ENCODE measurements at places on chromosomes 13 and 19.

GRCh38 chr19:45045671-45046353 is 7.0 kb downstream of the CLASRP start:
- no peak for DNase-seq

DNA sequence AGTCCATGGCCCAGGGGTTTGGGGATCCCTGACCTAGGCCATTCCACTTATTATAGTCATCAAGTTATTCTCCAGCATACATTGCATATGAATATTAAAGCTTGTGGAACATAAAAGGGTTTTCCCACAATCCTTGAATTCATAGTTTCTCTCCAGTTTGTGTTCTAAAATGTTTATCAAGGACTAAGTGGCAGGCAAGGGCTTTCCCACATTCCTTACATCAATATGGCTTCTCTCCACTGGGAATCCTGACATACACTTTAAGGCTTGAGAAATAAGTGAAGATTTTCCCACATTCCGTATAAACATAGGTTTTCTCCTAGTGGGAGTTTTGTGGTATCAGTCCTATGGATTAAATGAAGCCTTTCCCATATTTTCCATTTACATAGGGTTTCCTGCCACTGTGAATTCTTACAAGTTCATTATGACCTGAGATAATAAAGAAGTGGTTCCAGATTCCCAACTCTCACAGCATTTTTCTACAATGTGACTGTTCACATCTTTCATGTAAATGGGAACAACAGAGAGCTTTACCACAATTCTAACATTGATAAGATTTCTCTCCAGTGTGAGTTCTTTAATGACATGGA is 14.5 kb downstream of the ZNF426 start:
- no peak for DNase-seq

DNA sequence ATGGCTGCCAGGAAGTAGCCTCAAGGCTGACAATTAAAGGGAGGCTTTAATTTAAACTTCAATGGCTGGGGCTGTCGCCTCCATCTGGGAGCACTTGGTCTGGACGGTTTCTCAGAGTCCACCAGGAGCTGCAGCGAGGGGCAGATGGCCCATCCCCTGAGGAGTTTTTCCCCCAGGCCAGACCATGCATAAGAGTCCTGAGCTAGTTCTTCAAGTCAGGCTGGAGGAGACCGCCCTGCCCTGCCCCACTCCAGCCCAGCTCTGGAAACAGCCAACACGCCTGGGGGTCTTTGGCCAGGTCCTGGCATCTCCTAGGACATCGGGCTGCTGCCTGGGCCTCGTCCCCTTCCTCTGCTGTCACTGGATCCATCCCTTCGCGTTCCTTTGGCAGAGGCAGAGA is 5.3 kb upstream of the ACTN4 start:
- no peak for DNase-seq

GRCh38 chr19:54535601-54536000 is 33.0 kb downstream of the LAIR2 start:
- no peak for DNase-seq

- DNase-seq: no peak
Measured at GRCh38 chr19:46390121-46390858, 23.1 kb downstream of the CCDC8 start.

- no peak for DNase-seq
Measured at GRCh38 chr13:19185865-19186645, 4.4 kb upstream of the TUBA3C start.

GRCh38 chr13:26663791-26664190 is 96.8 kb downstream of the GPR12 start:
- DNase-seq: peak; percentile 56

GRCh38 chr13:104422668-104423067 is 1356.5 kb upstream of the SLC10A2 start:
- DNase-seq: no peak

GRCh38 chr19:9857076-9857721 is 22.1 kb downstream of the PIN1 start:
- DNase-seq: no peak

- DNase-seq: no peak
Measured at GRCh38 chr19:48858984-48859710, 9.3 kb downstream of the PLEKHA4 start.

GRCh38 chr19:10408511-10409283 is 5.4 kb upstream of the CDC37 start:
- DNase-seq: no peak

- no peak for DNase-seq
Measured at GRCh38 chr19:4172861-4173473, 9.4 kb downstream of the SIRT6 start.

DNA sequence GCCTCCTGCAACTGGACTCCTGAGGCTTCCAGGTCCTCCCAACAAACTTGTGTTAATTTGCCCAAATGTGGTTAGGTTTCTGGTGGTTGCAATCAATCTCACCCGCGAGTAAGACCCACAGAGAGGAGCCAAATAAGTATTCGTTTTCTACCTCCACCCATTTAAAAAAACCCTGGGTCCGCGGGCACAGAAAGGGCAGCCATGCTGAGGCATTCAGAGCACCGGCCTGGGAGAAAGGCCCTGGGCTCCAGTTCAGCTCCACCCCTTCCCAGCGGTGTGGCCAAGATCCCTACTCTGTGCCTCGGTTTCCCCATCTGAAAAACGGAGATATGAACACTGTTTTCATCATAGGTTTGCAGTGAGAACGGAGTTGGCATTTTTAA is 56.9 kb downstream of the PEPD start:
- no peak for DNase-seq

DNA sequence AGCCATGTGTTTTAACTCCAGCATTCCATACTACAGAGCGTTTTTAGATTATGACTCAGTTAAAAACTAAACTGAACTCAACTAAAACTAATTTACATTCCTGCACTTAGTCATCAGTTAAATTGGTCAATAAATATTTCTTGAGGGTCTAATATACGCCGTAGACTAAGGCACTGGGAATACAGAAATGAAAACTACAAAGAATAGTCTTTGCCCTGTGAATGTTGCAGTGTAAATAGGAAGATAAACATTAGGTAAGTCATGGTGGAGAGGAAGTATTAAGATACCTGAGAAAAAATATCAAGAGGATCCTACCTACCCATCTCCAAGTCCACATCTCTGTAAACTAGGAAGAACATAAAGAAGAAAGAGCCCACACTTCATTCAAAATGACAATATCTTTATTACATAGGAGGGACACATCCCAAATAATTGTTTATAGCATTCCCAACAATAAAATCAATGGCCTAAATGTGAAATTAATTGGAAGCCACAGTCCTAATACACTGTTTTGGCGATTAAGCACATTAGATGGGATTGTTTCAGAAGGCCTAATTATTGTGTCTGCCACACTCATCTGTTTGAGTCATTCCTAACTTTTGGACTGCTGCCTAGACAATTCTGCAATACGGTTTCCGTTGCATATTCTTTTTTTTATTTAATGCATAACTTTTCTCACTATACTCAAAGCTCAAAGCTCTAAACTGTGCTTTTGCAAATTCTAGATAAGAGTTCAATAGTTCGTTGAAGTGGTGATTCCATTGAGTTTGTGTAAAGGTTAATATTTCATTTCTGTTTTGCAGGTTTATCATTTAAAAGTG is 52.9 kb downstream of the MBNL2 start:
- DNase-seq: no peak

- no peak for DNase-seq
Measured at GRCh38 chr19:33157906-33158305, 26.0 kb downstream of the WDR88 start.

DNA sequence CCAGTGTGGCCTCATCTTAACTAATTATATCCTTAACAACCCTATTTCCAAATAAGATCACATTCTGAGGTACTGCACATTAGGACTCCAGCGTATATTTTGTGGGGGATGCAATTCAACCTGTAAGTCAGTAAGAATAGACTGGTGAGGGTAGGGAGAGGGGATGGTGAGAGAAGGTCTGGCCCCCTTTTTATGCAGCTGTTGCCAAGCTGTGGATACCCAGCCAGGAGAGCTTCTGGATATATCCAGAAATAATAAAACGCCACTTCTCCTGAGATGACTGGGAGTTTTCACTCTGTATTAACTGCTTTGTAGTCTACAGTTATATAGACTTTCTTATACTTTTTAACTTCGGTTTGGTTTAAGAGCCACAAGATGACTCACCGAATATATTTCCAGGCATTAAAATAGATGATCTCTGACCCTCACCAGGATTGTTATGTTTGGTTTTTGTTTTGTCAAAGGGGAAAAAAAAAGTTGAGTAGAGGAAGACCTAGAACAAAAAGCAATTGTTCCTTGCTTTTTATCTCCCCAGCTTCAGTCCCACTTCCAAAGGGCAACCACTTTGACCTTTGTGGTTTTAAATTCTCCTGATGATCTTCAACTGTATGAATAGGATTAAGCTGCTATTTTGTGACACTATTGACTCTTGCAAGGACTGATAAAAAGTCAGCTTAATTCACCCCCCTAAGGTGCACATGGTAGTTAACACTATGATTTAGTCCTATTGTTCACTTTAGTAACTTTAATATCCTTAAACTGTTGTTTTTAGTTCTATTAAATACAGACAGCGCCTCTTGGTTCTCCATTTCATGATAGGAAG is 3.1 kb upstream of the NEK3 start:
- no peak for DNase-seq

GRCh38 chr13:93290503-93290902 is 63.9 kb downstream of the GPC6 start:
- no peak for DNase-seq

DNA sequence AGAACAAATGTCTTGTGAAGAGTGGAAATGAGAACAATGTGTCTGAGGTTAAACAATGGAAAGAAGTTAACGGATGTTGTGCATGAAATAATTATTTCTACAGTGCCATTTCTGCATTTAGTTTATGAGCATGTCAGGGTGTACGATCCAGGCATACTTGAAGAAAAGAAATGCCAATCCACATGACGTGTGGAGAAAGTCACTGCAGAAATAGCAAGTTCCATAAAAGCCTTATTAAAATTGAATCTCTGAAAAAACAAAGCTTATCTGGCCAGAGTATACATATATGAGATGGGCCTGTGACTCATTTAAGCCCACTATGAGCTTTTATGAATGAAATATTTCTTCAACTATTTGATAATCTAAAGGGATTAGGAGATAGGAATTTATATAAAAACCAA is 426.1 kb downstream of the EFNB2 start:
- no peak for DNase-seq

Measured in NCI-H1092 treated with DMSO at 0.1 percent for 48 hours (cell line).